Foreskin keratinocyte (primary cell): ENCODE measurements at places on chromosomes 3 and 15.
A peak's percentile ranks its signal among the peaks of the same experiment; 100 is the strongest.

- DNase-seq, result no peak
These were observed 17.9 kb upstream of the NR2C2 start for GRCh38 chr3:14929310-14930074.

- no peak for DNase-seq
These were observed 343.5 kb downstream of the EDEM1 start for GRCh38 chr3:5531039-5531438.

DNA sequence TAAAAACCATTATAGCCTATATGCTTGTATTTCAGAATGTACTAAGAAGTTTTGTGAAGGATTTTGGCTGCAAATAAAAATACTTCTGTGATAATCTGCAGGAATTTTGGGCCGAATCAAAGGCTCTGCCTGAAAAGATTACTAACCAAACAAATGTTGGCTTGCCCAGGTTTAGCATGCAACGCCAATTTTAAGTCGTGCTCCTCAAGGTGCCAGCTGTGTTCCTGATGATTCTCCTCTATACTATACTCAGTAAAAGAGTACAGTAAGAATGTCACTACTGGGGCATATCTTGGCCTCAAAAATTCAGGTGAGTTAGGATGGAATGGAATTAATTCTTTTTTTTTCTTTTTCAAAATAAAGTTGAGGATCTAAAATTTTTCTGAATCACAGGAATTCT, 150.8 kb upstream of the TSPAN3 start:
- no peak for DNase-seq

GRCh38 chr3:177517906-177518305, 320.6 kb upstream of the TBL1XR1 start:
- DNase-seq, result no peak

GRCh38 chr3:148847351-148847750, 17.7 kb upstream of the CPA3 start:
- DNase-seq, result no peak

DNA sequence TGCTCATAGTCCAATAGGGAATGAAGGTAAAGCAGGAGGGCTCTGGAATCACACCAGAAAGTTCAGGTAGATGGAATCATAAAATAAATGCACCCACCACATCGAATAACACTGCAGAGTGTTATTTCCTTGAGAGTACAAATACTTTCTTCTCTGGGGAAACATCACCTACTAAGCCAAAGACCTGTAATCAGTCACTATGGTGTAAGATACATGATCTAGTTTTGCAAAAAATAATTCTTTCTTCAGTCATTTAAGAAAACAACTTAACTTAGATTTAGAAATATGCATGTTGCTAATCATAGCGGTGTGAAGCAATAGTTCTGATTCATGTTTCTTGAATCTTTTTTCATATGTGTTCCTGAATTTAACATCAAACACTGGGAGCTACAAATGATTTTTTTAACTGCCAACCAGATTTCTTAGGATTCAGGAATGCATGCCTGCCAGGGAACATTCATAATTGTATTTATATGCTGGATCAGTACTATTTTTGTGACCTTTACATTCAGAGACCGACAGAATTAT, 40.2 kb upstream of the MEIS2 start:
- DNase-seq, result no peak

DNA sequence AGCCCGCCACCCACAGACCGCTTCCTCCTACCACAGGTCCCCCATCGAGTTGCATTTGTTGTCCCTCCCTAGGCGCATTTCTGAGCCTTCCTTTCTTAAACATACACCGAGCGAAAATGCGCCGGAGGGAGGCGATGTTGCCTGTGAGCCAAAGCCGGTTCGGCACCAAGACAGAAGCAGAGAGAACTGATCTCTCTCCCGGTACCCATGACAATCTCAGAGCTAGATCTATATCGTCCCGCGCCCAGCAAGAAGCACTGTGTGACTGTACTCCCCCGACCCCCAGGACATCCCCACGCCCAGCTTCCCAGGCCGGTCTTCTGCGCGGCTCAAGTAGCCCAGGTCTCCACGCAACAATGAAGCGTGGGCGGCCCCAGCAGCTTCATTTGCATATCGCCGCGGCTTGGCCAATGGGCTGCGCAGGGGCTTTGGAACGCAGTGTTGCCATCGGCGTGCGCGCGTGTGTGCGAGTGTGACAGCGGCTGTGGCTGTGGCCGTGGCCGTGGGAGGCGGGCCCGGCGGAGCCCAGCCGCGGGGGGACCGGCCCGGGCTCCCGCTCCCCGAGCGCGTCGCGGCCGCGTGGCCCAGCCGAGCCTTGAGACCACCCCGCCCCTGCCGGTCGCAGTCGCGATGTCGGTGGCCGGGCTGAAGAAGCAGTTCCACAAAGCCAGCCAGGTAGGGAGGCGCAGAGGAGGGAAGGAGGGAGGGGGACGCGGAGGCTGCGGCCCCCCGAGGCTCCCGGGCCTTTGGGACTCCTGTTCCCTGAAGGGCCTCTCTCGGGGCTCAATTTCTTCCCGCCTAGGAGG, at the start of gene SH3GL3:
TSS of gene SH3GL3 (plus strand) at position 438 of the 806 bp plus-strand sequence. CDS start at position 631, 193 bp downstream.
- DNase-seq, result peak; percentile 45

GRCh38 chr3:192933779-192934460, 16.3 kb upstream of the MB21D2 start:
- DNase-seq, result peak; percentile 27

DNA sequence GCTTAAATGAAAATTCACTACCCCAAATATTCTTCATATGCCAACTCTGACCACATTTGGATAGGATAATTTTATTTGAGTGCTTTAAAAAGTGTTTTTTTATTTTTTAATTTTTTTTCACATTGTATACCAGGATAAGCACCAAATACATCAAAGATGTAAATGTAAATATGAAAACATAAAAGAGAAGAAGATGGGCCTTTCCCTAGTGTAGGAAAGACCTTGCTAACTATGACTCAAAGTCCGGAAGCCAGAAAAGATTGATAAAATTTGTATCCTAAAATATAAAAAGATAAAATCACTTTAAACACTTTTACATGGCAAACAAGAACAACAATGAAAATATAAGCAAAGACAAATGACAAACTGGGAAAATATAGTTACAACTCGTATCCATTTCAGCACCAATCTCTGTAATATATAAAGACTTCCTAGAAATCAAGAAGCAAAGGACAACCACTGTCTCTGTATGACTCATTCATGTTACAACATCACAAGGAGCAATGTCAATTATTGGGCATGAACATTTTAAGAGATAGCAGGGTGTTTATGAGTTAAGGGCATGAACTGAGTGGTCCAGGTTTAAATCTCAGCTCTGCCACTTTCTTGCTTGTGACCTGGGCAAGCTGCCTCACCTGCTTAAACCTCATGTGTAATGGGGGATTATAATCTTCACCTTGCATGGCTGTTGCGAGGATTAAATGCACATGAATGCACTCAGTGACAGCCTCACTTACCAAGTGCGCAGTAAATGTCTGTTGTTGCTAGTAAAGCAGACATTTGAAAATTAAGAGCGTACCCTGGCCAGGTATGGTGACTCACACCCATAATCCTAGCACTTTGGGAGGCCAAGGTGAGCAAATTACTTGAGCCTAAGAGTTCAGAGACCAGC, 25.3 kb upstream of the ARHGEF3 start:
- DNase-seq, result no peak

DNA sequence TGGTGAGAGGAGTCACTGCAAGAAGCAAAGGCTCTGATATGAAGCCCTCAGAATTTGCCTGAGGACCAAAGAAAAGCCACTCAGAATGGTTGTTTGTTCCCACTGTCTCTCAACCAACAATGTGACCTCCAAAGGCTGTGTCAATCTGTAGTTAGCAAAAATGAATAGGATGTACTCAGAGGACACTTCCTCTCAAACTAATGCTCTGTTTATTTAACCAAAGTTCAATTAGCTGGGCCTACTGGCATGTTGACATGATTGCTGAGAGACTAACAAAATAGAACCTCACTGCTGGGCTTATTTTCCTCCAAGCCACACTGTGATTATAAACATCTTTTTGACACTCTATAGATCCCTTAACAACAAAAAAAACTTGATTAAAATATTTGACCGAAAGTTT, 522.5 kb downstream of the OCA2 start:
- DNase-seq, result no peak

DNA sequence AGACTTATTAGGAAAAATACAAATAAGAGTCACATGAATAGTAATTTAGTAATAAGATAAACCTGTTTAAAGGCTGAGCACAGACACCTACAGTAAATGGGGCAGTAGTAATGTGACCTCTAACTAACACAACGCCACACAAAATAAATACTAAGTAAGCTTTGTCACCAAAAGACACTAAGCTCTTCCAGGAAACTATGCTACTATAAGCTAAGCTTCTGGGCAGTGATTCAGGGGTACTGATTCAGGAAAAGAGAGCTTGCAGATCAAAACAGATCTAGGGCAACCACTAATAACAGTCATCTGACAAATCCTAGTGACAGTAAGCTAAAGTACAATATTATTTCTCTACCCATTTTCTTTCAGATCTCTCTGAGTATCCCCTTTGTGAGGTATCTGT, 68.8 kb downstream of the PLOD2 start:
- DNase-seq, result no peak

DNA sequence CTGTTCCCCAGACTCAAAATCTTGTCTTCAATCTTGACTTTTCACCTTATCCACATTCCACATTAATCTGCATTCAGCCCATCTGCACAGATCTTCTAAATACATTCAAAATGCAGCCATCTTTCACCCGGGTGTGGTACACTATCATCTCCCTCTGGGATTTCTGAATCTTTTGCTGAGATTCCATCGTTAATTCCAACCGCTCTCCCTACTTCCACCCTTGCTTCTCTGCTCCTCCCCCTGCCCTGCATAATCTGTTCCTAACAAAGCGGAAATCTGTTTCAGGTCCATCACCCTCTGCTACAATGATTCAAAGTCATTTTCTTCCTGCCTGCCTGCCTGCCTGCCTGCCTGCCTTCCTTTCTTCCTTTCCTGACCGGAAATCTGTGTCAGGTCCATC, 7.9 kb upstream of the GOLGA8B start:
- no peak for DNase-seq

- no peak for DNase-seq
These were observed 37.2 kb upstream of the PHLDB2 start for GRCh38 chr3:111821891-111822290.

GRCh38 chr3:193863657-193864357, 270.8 kb downstream of the OPA1 start:
- no peak for DNase-seq
